ENCODE measurements at places on chromosomes 11 and 22.

- DNase-seq = no peak
Measured at GRCh38 chr11:11311169-11311568, 41.9 kb downstream of the CSNK2A3 start.

GRCh38 chr11:19597876-19598275 lies 114.8 kb upstream of the NAV2 start:
- no peak for DNase-seq

- no peak for DNase-seq
Measured at GRCh38 chr11:75424396-75424795, 8.6 kb downstream of the KLHL35 start.

DNA sequence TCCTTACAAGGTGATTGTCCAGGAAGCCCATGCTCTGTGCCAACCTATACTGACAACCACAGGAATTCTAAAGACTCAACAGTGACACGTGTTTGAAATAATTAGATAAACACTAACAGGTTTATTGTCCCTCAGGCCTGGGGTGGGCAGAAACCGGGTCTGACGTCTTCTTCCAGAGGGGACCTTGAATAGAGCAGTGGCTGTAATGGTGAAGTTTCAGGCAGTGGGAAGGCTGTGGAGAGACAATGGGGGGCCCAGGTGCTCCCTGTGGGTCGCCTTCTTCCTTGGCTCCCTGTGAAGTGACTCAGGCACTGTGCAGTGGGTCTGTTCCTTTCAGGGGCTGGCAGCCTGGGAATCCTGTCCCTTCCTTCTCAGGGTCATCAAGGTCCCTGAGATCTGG lies 54.6 kb downstream of the OTOG start:
- DNase-seq = no peak

- DNase-seq = no peak
Measured at GRCh38 chr11:113338730-113339129, 24.3 kb downstream of the TTC12 start.

All from HCT116 (cell line).